ENCODE measurements at places on chromosomes 2 and 18. TPM values are rescaled to one million over a fixed set of nuclear protein-coding genes. Genes with fewer than 3 reads are reported as not detected.

The ALK gene
- total RNA-seq, result 1.1 TPM

The CNTNAP5 gene
- not detected for total RNA-seq

The ACTR2 gene
- total RNA-seq, result 279 TPM

- H3K4me3 ChIP-seq, result no peak overlapping the region
- H3K36me3 ChIP-seq, result peaks cover 14% of the 10 kb centered on the region
- DNase-seq, result no peak
- H3K27ac ChIP-seq, result no peak overlapping the region
- peaks cover 9% of the 10 kb centered on the region for H3K4me1 ChIP-seq
Measured at GRCh38 chr2:231111987-231112386, 12.9 kb downstream of the HTR2B start.

GRCh38 chr18:73669297-73669696, 478.3 kb downstream of the FBXO15 start:
- H3K4me3 ChIP-seq, result no peak overlapping the region
- no peaks in the 10 kb centered on the region for H3K27me3 ChIP-seq
- H3K36me3 ChIP-seq, result no peaks in the 10 kb centered on the region
- no peak overlapping the region for H3K27ac ChIP-seq
- H3K4me1 ChIP-seq, result no peaks in the 10 kb centered on the region

- no peak overlapping the region for H3K4me3 ChIP-seq
- no peak for DNase-seq
- H3K27ac ChIP-seq, result no peak overlapping the region
- H3K27me3 ChIP-seq, result no peaks in the 10 kb centered on the region
Measured at GRCh38 chr2:197236816-197237215, 73.8 kb downstream of the ANKRD44 start.

GRCh38 chr18:39795350-39795749, 2159.7 kb upstream of the PIK3C3 start:
- H3K4me1 ChIP-seq, result no peaks in the 10 kb centered on the region
- H3K36me3 ChIP-seq, result no peaks in the 10 kb centered on the region
- no peaks in the 10 kb centered on the region for H3K27me3 ChIP-seq
- no peak overlapping the region for H3K27ac ChIP-seq
